Prostate gland (tissue), 2 donors: ENCODE measurements at places on chromosomes 5 and 9.
A peak's percentile ranks its signal among the peaks of the same experiment; 100 is the strongest.

DNA sequence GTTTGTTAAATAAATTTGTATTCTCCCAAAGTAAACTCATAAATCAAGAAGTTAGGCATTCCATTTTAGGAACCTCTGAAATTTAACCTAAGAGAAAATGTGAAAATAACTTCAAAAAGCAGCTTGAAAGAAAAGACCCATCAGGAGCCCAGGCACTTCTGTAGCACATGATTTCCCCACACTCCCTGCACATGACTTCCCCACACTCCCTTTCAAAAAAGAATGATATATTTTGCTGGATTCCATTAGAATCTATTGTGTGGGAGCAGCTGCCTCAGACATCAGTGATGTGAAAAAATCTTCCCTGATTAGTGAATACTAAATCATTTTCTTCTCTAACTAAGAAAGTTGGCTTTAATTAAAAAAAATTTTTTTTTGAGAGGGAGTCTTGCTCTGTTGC is 83.3 kb downstream of the GLDC start:
- no peak overlapping the region for H3K27ac ChIP-seq
- H3K4me3 ChIP-seq = no peak overlapping the region
- no peaks in the 10 kb centered on the region for H3K4me1 ChIP-seq
- no peaks in the 10 kb centered on the region for H3K27me3 ChIP-seq
- H3K36me3 ChIP-seq = no peaks in the 10 kb centered on the region

GRCh38 chr5:179118338-179118737 is 58.2 kb downstream of the ZNF354C start:
- no peak overlapping the region for H3K27ac ChIP-seq
- DNase-seq = no peak
- no peaks in the 10 kb centered on the region for H3K36me3 ChIP-seq

GRCh38 chr5:126846744-126847455 is 70.0 kb downstream of the LMNB1 start:
- no peak for DNase-seq
- H3K27me3 ChIP-seq = no peaks in the 10 kb centered on the region
- H3K36me3 ChIP-seq = no peaks in the 10 kb centered on the region
- H3K4me3 ChIP-seq = no peak overlapping the region
- no peak overlapping the region for H3K27ac ChIP-seq
- H3K4me1 ChIP-seq = no peaks in the 10 kb centered on the region

- peaks cover 10% of the 10 kb centered on the region for H3K27me3 ChIP-seq
- no peak within 1 kb of the TSS for H3K27ac ChIP-seq
- no peaks in the 10 kb centered on the region for H3K4me1 ChIP-seq
- H3K36me3 ChIP-seq = no peaks in the 10 kb centered on the region
- peak within 1 kb of the TSS; percentile 18 for H3K4me3 ChIP-seq
Observed at GRCh38 chr9:29213417-29214153, 1640.3 kb upstream of the C9orf72 start.

DNA sequence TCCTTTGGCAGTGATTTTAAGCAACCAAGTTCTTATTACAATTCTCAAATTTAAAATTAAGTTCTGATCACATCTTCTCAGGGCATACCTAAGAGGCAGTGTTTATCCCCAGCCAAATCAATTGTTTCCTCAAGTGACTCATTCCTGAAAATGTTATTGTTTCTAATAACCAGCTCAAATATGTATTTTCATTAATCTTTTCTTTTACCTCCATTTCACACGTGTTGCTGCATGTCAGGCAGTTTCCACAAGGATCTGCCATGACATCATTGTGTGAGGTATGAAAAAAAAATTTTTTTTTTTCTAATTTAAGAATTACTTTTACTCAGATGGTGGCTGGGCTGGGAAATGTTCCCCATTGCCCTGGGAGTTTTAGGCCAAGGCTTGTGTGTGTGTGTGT is 113.0 kb upstream of the NTRK2 start:
- H3K36me3 ChIP-seq = no peaks in the 10 kb centered on the region
- no peak overlapping the region for H3K27ac ChIP-seq
- no peak overlapping the region for H3K4me3 ChIP-seq

DNA sequence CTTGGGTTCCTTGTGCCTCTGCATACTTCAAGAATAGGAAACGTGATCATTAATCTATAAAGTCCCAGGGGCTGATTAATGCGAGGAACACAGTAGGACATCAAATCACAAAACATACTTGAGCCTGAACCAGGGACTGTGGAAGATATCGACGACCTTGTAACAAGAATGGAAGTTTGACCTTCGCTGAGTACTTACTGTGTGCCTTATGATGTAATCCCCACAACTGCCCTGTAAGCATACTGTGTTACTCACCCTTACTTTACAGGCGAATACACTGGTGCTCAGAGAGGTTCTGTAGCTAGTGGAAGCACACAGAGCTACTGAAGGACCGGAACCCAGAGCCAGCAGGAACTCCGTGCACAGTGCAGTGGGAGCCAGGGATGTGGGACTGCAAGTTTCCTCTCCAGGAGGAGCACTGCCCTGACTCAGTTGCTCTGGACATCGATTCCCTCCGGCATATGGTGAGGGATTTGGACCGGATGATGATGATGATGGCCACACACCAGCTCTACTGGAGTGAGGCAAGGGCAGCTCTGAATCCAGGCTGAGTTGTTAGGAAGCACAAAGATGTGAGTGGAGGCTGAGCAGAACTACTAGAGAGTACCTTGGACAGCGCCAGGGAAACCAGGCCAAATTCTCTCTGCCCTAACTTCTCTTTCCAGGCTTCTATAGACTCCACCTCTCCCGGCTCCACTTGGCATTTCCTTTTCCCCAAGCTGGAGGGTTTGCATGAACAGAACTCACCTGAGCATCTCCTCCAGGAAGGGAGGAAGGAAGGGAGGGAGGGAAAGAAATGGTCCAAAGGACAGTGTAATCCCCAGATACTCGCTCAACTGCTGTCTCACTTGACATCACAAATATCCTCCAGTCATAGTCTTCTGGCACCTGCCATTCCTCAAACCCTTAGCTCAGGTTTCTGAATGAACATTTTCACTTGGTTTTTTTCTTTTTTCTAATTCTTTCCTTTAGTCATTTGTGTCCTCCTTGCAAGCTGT is 1.5 kb upstream of the GABBR2 start:
- no peaks in the 10 kb centered on the region for H3K4me1 ChIP-seq
- H3K4me3 ChIP-seq = no peak overlapping the region
- DNase-seq = no peak
- H3K36me3 ChIP-seq = no peaks in the 10 kb centered on the region
- H3K27ac ChIP-seq = no peak overlapping the region

DNA sequence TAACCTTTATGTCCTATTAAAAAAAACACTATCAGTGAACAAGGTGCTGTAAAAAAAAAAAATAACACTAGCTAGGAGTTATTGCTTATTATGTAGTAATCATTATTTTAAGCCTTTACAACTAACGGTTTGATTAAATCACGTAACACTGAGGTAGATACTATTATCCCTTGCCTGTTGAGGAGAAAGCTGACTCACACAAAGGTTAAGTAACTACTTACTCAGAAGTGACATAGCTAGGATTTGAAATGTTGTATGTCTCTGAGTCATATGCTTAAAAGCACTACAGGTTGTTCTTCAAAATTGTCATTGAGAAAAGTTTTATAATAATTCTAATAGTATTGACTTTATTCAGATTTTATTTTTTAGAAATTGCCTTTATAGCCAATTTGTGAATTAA is 8.8 kb downstream of the TENT2 start:
- no peaks in the 10 kb centered on the region for H3K27me3 ChIP-seq
- H3K36me3 ChIP-seq = no peaks in the 10 kb centered on the region
- no peak for DNase-seq
- H3K4me1 ChIP-seq = no peaks in the 10 kb centered on the region

DNA sequence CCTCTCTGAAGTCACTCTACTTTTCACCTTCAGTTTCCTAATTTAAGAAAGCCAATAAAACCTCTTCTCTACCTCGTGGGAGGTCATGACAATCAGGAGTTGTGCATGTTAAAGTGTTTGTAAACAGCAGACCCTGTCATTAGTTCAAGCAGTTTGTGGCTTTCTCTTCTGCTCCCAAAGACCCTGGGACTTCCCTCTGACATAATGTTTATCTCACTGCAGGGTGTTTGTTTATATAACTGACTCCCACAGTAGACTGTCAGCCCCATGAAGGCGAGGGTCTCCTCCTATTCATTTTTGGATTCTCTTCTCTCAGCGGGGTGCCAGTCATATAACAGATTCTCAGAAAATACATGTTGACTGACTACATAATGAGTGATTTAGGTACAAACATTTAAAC is 360.0 kb upstream of the ZNF462 start:
- no peaks in the 10 kb centered on the region for H3K27me3 ChIP-seq
- no peak overlapping the region for H3K4me3 ChIP-seq
- no peaks in the 10 kb centered on the region for H3K36me3 ChIP-seq
- no peak overlapping the region for H3K27ac ChIP-seq
- H3K4me1 ChIP-seq = no peaks in the 10 kb centered on the region
